Activated CD8-positive, alpha-beta T cell treated with anti-CD3 and anti-CD28 coated beads, Interleukin-2, amount 10 ng/mL, durations not matched to agents 7 days and 5 days (primary cell): ENCODE measurements at places on chromosomes 11 and 22.
A peak's percentile ranks its signal among the peaks of the same experiment; 100 is the strongest.

- DNase-seq: no peak
Observed at GRCh38 chr11:104096900-104097299, 60.5 kb downstream of the DDI1 start.

- DNase-seq: no peak
Observed at GRCh38 chr11:116813781-116814471, 9.2 kb downstream of the APOA4 start.

- peak; percentile 40 for DNase-seq
Observed at GRCh38 chr11:35012467-35013191, 96.2 kb downstream of the PDHX start.

DNA sequence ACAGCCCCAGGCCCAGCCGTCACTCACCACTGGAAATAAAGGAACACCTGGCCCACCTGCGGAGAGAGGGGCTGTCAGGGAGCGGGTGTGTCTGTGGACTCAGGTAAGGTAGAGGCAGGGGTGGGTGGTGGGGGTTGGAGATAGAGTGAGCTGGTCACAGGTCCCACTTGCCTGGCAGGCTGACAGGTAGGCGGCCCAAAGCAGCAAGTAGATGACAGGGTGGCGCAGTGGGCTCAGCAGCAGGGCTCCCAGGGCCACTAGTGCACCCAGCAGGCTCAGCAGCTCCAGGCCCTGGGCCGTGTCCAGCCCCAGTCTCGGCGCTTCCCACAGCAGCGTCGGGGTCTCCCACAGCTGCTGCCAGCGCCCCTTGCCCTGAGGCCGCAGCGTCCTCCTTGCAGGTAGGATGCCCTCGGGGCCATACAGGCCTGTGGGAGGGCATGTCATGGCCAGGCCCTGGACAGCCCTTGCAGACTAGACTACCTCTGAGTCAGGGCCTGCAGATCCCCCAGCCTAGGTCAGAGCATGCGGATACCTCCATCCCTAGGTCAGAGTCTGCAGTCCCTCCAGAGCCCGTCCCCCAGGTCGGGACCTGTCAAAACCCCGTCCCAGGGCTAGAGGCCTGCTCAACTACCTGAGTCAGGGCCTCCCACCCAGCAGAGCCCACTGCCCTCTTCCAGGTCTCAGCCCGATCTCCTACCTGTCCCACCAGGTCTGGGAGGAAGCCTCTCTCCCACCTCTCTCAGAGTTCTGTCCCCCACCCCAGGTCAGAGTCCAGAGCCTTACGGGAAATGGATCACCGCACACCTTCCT is 686 bp downstream of the LMF2 start:
- DNase-seq: no peak

- no peak for DNase-seq
Observed at GRCh38 chr11:6539748-6540268, 42.7 kb downstream of the DNHD1 start.

DNA sequence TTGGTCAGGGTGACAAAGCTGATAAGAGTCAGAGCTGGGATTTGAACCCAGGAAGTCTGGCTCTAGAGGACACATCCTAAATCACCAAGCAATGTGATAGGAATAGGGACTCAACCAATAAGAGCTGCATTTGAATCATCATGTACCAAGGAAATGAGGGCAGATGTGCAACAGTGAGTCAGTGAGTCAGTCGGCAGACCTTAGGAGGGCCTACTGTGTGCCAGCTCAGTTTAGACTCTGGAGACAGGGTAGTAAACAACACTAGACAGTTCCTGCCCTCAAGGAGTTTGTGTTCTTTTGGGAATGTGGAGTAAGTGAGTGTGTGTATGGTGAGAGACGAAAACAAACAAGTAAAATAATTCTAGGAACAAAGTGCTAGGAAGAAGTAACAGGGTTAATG is 11.2 kb downstream of the IL10RA start:
- DNase-seq: no peak

- no peak for DNase-seq
Observed at GRCh38 chr11:67010296-67010905, 12.5 kb upstream of the SYT12 start.

DNA sequence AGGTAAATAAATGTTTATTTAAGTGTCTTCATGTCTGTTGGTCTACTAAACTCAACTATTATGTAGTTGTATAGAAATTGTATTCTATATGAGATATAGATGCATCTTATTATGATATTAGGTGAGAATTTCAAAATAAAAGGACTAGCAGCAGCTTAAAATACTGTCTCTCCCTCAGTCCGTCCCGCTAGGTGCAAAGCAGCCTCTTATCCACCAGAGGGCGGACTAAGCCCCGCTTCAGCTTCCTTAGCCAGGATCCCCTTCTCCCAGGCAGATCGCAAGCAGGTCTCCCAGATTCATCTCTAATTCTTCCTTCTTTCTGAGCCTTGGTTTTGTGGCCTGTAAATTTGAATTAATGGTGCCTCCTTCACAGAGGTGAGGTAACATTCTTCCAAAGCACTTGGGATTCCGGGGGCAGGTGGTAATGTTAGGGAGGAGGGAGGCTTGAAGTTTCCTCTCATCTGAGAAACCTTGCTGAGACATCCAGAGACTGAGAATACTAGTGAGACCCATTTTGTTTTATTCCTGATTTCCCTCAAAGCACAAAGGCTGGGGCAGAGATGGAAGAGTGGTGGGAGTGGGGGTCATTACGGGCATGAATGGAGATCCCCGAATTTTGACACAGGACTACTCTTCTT is 13.5 kb upstream of the INSC start:
- peak; percentile 67 for DNase-seq

GRCh38 chr22:46573781-46574437 is 36.5 kb upstream of the CELSR1 start:
- no peak for DNase-seq

DNA sequence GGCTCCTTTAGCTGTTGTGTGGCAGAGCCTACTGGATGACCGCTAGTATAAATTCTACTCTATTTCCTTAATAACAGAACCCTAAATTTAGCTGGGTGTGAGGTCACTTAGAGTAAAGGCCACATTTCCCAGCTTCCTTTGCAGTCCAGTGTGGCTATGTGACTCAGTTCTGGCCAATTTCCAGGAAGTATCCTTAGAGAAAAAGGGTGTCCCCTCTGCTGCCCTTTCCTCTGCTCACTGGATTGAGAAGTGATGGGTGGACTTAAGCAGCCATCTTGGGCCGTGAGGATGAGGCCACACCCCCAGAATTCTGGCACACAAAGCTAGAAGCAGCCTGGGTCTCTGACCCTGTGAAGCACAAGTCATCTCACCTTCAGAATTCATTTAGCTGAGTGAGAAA is 11.7 kb upstream of the RASD2 start:
- DNase-seq: no peak

DNA sequence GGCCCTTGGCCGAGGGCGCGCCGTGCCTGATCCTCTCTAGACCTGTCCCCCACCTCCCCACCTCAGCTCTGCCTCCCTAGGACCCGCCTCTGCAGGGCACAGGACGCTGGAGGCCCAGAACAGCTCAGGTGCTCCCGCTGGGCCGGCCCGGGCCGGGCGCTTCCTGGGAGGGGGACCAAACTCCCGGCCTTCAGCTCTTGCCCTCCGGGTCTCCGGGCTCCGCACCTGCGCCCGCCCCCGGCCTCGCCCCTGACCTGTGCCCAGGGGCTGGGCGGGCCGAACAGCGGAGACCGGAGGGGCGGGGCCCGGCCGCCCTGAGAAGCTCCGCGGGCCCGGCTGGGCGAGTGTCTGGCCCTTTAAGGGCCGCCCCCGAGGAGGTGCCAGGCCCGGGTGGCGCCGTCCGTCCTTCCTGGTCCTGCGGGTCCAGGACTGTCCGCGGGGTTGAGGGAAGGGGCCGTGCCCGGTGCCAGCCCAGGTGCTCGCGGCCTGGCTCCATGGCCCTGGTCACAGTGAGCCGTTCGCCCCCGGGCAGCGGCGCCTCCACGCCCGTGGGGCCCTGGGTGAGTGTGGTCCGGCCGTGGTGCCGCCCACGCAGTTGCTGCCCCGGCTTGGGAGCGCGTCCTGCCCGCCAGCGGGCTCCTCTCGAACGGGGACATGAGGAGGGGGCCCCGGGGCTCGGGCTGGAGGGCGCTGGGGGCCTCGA is at the start of gene SSH3:
Gene SSH3 (plus strand): TSS at position 399 of the 703 bp plus-strand sequence. CDS start 96 bp downstream, at position 495.
- peak; percentile 55 for DNase-seq

DNA sequence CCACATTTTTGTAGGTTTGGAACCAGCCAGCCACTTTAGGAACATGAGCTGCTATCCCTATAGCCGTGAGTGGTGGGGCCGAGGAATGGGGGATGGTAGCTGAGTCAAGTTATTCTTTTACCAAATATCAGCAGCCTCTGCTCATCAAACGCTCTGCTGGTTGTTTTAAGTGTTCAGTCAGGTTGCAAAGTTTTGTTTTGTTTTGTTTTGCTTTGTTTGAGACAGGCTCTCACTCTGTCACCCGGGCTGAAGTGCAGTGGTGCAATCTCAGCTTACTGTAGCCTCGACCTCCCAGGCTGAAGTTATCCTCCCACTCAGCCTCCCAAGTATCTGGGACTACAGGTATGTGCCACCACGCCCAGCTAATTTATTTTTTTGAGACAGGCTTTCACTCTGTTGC is 14.4 kb downstream of the CABIN1 start:
- no peak for DNase-seq

DNA sequence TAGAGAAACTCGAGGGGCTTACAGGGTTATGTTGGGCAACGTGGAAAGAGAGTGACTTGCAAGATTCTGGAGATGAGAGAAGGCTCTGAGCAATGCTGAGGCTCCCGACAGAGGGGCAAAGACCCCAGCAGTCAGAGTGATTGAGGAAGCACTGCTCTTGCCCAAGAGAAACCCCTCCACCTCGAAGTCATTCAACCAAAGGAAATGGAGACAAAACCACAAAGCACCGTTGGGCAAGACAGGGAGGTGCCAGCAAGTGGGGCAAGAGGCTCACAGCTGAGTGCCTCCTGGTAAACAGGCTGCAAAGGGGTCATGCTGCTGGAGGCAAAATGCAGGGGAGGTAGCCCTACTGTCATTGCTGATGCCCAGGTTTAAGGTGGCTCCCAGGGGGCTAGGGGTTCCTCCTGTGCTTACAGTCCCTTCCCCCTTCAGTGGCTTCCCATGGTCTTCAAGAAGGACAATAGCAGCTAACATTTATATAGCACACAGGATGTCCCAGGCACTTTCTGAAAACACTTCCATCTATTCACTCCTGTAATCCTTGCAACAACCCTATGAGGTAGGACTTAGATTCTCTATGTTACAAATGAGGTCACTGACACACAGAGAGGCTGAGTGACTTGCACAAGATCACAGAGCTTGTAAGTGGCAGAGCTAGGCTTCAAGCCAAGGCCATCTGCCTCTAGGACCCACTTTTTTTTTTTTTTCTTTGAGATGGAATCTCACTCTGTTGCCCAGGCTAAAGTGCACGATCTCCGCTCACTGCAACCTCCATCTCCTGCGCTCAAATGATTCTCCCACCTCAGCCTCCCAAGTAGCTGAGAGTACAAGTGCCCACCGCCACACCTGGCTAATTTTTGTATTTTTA is 18.1 kb upstream of the MYH9 start:
- DNase-seq: peak; percentile 77

DNA sequence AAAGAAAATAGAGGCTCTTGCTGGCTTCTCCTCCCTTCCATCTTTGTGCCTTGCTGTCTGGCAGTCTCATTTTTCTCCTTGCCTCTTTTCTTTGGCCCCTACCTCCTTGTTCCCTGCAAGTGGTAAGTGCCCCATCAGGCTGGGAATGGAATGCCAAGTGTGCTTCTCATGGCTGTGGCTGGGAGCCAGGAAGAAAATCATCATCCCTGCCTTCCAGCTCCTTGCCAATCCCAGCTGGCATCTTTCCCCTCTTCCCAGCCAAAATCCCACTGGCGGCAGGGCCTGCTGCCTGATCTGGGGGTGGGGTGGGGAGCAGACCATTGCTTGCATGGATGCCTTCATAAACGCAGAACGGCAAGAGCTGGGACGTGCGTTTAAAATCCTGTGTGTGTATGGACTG is 27.0 kb upstream of the SLC25A18 start:
- no peak for DNase-seq

- DNase-seq: peak; percentile 64
Observed at GRCh38 chr11:74311352-74311926, at the start of gene P4HA3. Gene P4HA3, minus strand, starts transcription at chr11:74311640. Its CDS starts 29 bp downstream, at chr11:74311611.

- DNase-seq: no peak
Observed at GRCh38 chr11:76801225-76801624, 18.1 kb downstream of the TSKU start.

DNA sequence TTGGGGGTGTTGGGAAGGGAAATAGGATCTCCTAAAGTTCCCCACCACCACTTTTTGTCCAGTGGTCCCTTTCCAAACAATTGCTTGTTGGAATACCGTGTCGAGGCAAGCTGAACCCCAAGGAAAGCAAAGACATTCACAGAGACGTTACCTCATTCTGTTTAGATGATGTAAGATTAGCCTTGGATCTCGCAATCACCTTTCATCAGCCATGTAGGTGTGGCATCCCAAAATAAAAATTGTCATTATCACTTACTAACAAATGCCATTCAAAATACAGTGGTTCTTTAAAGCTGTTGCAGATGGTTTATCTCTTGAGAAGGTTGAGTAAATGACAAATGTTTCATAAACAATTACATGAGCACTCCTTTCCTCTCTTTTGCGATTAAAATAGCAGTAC is 86.5 kb upstream of the SLC25A18 start:
- no peak for DNase-seq

- DNase-seq: peak; percentile 53
Observed at GRCh38 chr11:66745356-66746235, 16.6 kb upstream of the SPTBN2 start.

- DNase-seq: no peak
Observed at GRCh38 chr22:39664485-39665200, 94.1 kb downstream of the CACNA1I start.

DNA sequence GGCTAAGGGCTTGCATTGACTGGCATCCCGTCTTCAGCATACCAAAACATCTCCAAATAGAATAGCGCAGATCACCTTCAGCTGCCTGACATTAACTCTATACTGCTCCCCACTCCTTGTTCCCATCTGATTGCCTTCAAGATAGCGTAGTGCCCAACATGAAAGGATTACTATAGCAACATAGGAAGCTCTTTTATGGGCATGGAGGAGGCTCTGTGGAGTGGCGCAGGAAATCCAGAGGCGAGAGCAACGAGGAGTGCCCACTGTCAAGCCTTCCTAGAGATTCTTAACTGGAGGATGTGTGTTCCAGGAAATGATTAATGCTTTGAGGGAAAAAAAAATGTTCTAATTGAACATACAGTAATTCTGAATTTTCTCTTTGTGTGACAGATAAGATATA is 213.3 kb downstream of the CADM1 start:
- no peak for DNase-seq

- DNase-seq: no peak
Observed at GRCh38 chr11:16016468-16016829, 339.9 kb downstream of the SOX6 start.

- no peak for DNase-seq
Observed at GRCh38 chr11:133621611-133622010, 89.3 kb upstream of the OPCML start.

GRCh38 chr11:30683176-30683575 is 97.0 kb upstream of the MPPED2 start:
- no peak for DNase-seq

DNA sequence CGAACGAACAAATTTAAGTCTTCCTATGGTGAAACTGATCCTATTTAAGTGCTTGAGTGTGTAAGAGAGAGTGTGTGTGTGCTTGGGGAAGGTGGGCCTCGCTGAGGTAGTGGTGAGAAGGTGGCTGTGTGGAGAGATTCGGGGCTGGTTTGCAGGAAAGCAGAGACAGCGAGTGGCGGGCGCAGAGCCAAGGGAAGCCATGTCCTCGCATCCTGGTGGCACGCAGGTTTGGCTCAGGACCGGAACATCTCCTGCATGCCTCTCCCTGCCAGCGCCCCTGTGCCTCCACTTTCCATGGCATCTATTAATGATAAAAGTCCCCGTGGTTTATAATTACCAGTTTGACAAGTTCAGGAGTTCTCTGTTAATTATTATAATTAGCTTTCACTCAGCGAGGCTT is 383.1 kb upstream of the CADM1 start:
- no peak for DNase-seq
